ENCODE measurements at places on chromosomes 4 and X. TPM values are rescaled to one million over a fixed set of nuclear protein-coding genes. Genes with fewer than 3 reads are reported as not detected.

GRCh38 chrX:55919367-55920221, 202.0 kb downstream of the RRAGB start:
- DNase-seq = no peak

DNA sequence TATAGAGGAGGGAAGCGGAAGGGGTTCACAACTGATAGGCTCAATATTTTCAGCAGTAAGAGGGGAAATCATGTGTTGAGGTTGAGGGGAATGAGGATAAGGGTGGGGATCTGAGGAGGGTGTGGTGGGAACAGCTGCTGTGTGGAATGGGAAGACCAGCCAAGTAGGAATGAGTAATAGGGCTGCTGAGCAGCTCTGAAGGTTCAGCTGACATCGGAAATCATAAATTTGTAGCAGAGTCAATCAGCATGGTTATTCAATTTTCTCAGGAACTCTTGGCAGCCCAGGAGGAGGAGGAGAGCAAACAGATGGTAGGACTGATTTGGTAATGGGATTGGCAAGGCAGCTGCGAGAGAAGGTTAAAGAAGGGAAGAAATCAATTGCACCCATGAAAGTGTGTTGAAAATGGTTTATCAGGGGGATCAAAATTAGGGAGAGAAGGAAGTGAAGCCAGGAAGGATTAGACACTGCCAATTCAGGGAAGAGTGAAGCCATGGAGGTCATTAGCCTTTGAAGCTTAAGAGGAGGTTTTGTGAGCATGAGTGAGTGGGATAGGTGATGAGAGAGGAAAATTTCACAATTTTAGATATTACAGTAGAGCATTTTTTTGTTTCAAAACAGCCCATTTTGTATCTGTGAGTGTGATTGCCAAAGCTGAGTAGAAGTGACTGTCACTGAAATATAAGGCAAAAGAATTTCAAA, 82.6 kb downstream of the PCDH7 start:
- no peak for DNase-seq

- no peak for DNase-seq
Observed at GRCh38 chrX:120462370-120462769, 6.7 kb downstream of the LAMP2 start.

DNA sequence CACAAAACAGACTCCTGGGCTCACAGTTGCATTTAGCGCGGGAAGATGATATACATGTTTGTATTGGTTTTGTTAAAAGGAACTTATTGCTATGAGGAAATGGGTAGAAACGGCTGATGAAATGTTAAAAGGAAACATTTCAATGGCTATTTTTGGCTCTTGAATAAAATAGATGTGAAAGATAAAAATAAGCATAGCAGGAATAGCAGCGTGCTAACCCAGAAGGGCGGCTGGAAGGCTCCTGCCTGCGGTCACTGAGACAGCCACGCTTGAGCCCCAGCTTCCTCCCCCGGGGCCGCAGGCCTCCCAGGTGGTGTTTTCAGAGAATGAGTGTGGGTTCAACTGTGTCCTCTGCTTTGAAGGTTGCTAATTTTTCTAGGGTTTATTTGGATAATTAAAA, 35.0 kb upstream of the CLCN4 start:
- no peak for DNase-seq

DNA sequence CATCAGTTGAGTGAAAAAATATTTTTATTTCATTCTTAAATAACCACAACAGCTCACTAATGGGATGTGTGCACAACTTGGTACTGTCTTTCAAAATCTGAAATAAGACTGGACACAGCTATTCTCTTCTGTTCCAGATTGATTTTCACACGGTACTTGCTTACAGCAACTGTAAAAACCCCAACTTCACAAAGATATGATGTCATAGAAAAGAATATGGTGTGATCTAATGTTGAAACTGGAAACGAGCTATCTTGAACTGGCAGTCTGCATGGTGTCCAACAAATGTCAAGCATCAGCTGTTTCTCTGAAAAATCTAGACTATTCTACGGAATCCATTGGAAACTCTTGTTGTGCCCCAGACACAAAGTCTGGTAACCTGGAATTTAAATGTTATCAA, 14.7 kb downstream of the HELQ start:
- DNase-seq = no peak

GRCh38 chr4:172412851-172413580, 599.8 kb downstream of the GALNTL6 start:
- DNase-seq = no peak

DNA sequence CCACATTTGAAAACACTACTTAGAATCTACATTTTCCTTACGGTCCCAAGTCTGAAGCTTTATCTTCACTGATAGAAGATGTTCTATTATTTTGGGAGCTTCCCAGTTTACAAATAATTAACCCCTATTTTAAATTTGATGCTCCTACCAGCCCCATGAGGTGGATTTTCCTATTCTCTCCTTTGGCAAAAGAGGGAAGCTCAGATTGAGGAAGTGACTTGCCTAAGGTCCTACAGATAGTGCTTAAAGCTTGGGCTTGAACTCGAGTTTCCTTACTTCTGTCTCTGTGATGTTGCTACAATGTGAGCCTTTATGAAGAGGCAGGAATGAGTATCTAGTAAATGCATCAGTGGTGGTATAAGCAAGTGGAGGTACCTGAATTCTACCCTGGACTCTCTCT, 27.5 kb downstream of the HEPH start:
- no peak for DNase-seq

DNA sequence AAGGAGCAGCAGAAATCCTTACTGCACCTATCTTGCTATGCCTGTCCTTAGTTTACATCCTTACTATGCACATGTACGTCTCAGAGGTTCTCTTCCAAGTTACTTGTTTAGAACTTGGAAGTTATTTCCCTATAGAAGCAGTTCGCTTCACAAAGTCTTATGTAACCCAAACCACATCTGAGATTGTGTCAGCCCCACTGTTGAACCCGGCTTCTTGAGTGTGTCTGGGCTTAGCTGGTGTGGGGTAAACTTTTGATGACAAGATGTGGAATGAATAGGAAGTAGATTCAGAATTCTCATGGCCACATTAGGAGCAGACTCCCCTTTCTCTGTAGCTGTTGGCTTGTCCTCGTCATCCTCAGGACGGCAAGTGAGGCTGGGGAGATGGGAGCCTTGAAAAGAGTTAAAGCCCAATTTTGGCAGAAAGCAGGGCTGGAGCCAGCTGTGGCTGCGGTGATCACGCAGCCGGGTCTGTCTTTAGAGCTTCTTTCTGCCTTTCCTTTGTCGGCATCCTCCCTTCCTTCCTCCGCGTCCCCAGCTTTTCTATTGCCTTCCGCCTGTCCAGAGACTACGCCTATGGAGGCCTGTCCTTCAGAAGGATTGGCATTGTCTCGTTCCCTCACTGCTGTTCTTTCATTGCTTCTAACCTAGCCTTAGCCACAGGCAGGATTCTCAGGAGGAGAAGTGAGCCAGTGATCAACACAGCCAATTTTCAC, 23.0 kb upstream of the LIMCH1 start:
- DNase-seq = no peak

DNA sequence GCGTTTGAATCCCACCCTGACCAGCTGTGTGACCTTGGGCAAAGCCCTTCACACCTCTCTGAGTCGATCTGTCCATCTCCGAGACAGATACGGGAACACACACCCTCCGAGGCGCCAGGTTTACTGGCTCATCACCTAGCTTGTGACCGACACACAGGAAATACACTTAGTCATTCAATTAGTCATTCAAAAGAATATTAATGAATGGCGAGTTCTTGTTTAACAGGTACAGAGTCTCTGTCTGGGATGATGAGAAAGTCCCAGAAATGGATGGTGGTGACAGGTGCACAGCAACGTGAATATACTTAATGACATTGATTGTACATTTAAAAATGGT, 80.6 kb downstream of the PPP2R2C start:
- DNase-seq = no peak

GRCh38 chr4:7664106-7664505, 229.4 kb upstream of the PSAPL1 start:
- no peak for DNase-seq

DNA sequence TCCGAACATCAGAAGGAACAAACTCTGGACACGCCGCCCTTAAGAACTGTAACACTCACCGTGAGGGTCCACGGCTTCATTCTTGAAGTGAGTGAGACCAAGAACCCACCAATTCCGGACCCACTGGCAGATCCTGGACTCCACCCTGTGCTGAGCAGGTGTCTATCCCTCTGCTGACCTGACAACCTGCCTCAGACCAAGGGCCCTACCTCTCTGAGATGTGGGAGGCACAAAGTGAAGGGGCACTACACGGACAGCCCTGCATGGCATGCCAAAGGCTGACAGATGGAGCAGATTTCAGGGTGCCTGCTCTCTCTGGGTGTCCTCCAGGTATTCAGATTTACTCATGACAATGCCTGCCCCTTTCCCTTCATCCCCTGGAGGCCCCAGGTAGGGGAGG, 14.0 kb upstream of the HSFX1 start:
- no peak for DNase-seq

DNA sequence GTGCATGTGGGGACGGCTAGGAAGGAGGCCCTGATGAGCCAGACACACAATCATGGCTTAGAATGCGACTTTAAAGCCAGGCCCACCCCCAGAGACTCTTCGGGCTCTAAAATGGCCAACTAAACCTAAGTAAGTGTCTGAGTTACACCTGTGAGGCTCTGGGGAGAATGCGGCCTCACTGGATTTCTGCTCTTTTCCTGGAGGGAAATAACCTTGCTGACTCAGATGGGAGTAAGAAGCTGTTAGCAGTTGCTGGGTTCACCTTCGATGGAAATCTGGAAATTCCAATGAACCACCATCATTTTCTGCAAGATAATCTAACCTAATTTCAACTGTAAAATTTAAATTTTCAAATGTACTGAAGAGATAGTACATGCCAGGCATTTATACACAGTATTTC, 97.6 kb upstream of the MAML3 start:
- DNase-seq = peak; percentile 11

The FRMD7 gene
- not detected for total RNA-seq

The GPRASP2 gene
- 21.2 TPM for total RNA-seq

The GC gene
- 1,037 TPM for total RNA-seq

The HCCS gene
- total RNA-seq = 21.5 TPM

The SLC38A5 gene
- total RNA-seq = 17.8 TPM

The REELD1 gene
- not detected for total RNA-seq
